ENCODE measurements at places on chromosomes 11 and 22. TPM values are rescaled to one million over a fixed set of nuclear protein-coding genes. Genes with fewer than 3 reads are reported as not detected.

DNA sequence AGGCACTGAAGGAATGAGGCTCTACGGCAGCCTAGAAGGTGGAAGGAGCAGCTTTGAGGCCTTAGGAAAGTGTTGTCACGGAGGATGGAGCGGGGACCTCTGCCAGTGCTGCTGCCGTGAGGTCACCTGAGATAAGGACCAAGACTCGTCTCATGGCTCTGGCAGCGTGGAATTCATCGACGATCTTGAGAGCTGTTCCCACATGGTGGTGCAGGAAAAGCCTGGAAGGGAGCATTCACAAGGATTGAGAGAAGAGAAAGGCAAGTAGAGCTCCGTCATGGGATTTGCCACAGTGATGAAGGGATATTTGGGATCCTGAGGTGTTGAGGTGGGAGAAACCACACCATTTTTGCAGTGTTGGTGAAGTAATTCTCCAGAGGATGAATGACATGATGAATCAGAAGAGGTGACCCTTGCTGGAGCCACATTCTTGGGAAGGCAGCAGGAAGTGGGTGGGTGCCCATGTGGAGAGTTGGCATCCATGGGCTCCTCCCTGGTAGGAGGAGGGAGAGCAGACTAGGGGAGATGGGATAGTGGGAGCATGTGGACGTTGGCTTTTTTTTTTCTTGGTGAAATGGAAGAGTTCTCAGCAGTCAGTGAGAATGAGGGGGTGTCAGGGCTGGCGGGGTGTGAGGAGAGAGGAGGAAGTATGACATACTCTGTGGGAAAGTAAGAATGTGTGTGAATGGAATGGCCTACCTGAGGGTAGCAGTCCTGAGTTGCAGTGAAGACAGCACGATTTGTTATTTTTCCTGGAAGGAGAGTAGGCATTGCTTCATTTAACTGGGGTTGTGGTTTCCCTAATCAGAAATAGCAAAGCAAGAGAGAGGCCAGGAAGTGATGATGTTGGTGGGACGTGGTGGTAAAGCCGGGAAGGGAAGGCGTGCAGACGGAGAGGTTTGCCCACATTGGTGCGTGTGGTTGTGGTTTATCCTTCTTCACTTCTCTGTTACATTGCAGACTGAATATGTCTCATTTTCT lies 11.1 kb downstream of the PPP6R3 start:
- peak; percentile 89 for DNase-seq

DNA sequence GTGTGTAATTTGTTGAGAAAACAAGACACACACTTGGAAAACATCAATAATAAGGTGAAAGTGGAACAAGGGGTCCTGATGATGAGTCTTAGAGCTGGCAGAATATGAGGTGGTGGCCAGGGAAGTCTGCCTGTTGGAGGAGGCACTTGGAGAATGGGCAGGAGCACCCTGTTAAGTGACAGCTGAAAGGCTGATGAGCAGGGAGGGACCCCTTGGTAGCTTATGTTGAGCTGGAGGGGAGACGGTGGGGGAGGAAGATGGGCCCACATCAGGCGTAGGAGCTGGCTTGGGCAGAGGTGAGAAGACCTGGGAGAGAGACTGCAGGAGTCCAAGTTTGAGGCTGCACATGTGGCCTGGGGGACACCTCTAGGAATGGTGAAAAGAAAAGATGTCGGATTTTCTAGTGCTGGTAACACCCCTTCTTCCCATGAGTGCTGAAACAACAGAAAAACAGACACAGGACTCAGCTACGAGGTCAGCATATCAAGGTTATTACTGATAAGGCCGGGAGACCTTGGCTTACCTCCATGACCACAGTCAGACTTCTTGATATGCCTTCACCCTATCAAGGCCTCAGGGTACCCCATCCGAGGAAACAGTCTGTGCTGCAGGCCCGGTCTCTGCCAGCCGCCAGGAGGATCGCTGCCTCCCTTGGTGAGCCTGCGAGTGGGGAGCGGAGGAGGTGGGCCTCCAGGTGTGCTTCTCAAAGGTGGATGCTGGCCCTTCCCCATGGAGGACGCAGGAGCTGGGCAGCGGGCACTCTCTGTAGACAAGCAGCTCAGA lies 14.3 kb upstream of the C11orf96 start:
- no peak for DNase-seq

GRCh38 chr22:37151401-37151800 lies 1.7 kb upstream of the IL2RB start:
- DNase-seq: no peak

DNA sequence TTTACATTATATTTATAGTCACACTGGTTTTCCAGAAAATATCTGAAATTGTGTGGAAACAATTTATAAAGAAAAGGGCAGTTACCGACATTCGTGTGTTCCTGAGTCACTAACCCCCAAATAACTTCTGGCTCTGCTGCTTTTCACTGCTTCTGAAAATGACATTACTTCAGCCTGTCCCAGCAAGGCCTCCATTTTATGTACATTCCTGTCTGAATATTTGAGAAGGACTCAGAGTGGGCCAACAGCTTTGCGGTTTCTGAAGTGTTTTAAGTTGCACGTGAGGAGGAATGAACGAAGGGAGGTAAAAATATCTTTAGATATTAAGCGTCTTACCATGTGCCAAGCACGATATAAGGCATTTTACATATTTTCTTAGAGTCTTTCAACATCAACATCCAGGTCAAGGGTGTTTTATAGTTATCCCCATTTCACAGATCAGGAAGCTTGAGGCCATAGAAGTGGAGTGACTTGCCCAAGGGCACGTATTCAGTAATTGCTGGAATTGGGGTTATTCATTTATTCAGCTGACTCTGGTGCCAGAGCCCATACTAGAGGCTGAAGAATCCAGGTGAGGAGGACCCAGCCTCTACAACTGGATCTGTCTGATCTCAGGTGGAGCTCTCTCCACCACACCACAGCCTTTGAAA lies 30.8 kb upstream of the WNT11 start:
- DNase-seq: no peak

- DNase-seq: peak; percentile 18
Observed at GRCh38 chr11:11521306-11522002, 100.4 kb downstream of the GALNT18 start.

DNA sequence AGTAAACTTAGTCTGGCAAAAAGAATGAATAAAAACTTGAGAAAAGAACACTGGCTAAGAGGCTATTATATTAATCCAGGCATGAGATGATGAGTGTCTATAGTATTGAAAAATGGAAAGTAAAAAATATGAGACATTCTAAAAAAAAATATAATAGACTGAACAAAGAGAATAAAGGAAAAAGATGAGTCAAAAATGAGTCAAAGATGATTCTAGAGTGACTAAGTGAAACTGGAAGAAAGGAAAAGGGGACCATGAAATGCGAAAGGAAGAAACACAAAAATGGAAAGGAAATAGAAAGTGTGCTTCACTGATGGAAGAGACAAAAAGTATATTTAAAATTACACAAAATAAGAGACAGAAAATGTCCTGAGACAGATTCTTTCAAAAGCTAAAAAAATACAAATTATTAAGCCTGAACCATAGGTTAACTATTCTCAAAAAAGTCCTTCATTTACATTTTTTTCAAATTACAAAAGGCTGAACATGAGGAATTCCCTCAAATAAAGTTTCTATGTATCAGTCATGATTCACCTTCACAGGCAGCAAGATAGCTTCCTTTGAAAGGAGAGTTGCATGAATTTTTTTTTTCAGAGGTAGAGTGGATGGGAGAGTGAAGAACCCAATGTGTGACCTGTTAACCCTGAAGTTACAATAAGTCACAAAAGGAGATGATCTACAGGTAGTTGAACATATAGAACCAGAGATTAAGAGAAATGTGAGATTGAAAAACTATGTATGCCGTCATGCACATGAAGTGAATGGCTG lies 75.2 kb downstream of the EIF3M start:
- peak; percentile 25 for DNase-seq

GRCh38 chr22:26914519-26915185 lies 257.3 kb downstream of the MIAT start:
- DNase-seq: no peak

DNA sequence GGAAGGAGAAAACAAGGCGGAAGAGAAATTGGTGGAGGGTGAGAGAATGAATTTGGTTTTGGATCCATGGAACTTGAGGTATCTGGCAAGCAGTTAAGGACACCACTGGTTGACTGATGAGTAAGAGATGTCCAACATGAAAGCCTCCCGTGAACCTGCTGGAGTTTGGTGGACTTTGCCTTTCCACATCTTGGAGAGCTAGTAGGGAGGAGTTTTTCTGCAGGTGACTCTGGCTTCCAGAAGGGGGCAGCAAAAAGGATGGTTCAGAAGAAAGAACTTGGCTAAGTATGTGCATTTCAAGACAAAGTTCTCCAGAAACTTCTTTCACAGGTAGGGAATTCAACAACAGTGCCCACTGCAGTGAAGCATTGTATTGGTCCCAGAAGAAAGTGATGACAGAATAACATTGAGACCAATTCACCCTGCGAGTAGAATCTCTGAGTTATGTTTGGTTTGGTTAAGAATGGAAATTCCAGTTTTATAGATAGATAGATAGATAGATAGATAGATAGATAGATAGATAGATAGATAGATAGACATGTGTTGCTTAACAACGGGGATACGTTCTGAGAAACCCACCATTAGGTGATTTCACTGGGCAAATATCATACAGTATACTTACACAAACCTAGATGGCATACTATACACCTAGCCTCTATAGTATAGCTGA lies 28.5 kb downstream of the DCDC1 start:
- peak; percentile 15 for DNase-seq

DNA sequence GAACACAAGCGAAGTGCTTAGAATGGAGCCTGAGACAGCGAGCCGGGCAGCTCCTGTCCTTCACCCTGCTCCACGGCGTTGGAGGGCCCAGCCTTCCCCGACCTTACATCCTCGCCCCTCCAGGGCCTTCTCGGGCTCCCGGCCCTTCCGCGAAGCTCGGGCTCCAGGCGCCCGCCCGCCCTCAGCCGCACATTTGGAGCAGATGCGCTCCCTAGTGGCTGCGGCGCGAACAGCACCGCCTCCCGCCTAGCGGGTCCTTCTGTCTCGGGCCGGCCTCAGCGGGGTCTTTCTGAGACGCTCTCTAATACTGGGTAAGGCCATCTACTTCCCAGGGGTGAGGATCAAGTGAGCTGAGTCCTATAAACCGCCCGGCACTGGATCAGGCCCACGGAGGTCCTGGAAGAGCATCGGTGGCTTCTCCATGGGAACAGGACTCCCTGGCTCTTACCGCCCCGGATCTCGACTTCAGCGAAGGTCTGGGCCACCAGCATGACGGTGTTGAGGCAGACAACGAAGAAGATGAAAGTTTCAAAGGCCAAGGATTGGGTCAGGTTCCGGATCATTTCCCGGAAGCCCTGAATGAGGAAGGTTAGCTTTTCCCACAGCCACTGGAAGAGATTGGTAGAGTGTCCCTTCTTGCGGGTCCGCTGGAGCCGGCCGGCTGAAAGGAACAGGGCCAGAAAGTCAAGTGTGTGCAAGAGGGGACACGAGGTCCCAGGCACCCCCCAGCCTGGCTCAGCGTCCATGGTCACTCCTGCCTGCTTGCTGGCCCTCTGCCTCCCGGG lies 3.7 kb downstream of the CATSPER1 start:
- peak; percentile 79 for DNase-seq

DNA sequence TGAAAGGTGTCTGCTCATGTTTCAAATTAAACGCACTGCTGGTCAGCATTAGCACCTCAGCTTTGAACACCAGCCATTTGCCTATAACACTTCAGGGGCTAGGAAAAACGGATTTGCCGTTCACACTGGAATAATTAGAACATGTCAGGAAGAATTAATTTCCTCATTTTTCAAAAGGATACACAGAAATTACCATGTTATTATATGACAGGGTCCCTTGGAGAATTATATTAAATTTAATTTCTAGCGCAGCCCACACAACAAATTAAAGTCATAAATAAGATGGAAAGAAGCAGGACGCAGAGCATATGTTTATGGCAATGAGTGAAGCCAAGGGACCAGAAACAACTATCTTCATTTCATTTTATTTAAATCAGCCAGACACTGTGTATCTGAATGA lies 83.8 kb upstream of the SOX6 start:
- no peak for DNase-seq

- DNase-seq: no peak
Observed at GRCh38 chr11:86790195-86790725, 10.1 kb upstream of the PRSS23 start.

GRCh38 chr22:16960884-16961249 lies 47.2 kb downstream of the GAB4 start:
- DNase-seq: no peak

DNA sequence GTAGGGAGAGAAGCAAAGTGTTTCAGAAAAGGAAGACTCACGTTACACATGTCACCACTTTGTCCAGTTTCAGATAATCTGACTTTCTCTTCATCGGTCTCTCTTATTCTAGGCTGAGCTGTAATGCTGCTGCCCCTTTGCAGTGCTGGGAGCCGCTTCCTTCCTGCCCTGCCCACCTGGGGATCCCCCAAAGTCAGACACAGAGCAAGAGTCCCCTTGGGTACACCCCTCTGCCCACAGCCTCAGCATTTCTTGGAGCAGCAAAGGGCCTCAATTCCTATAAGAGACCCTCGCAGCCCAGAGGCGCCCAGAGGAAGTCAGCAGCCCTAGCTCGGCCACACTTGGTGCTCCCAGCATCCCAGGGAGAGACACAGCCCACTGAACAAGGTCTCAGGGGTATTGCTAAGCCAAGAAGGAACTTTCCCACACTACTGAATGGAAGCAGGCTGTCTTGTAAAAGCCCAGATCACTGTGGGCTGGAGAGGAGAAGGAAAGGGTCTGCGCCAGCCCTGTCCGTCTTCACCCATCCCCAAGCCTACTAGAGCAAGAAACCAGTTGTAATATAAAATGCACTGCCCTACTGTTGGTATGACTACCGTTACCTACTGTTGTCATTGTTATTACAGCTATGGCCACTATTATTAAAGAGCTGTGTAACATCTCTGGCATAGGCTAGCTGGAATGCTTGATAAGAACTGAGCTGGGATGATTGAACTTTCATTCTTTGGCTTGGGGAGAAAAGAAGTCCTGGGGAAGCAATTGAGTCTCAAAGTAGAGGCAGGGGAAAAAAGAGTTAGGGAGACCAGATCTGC lies 31.2 kb upstream of the SMIM35 start:
- no peak for DNase-seq

DNA sequence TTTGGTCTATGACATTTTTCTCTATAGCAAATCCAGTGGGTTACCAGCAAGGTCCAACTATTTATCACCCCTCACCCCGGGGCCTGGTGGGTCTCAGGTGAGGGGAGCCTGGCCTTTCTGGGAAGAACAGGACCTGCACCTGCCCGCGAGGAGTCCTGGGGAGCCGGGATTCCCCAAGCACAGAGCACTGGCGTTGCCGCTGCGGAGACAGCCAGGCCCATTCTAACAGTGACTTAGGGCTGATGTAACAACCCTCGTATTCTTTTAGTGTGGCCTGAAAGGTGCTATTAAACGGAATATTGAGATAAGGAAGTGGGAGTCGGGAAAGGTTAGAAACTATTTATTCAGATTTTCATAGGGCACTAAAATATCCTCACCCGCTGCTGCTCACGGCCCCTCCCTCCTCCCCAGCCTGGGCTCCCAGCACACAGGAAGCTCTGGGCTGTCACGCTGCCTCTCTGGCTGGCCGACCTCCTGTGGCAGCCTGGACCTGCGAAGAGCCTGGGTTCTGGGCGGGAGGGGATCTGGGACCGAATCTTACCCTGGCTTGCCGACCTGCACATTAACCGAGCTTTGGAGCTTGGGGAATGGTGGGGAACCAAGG lies 141.2 kb downstream of the MIAT start:
- DNase-seq: no peak

MICAL2 gene
- 135 TPM for total RNA-seq

MMP12 gene
- 1.3 TPM for total RNA-seq

SCGB1A1 gene
- total RNA-seq: not detected

BATF2 gene
- total RNA-seq: 0.51 TPM

CCDC116 gene
- 0.29 TPM for total RNA-seq

All from Daoy (cell line).